ENCODE measurements at places on chromosomes 2 and 18.

DNA sequence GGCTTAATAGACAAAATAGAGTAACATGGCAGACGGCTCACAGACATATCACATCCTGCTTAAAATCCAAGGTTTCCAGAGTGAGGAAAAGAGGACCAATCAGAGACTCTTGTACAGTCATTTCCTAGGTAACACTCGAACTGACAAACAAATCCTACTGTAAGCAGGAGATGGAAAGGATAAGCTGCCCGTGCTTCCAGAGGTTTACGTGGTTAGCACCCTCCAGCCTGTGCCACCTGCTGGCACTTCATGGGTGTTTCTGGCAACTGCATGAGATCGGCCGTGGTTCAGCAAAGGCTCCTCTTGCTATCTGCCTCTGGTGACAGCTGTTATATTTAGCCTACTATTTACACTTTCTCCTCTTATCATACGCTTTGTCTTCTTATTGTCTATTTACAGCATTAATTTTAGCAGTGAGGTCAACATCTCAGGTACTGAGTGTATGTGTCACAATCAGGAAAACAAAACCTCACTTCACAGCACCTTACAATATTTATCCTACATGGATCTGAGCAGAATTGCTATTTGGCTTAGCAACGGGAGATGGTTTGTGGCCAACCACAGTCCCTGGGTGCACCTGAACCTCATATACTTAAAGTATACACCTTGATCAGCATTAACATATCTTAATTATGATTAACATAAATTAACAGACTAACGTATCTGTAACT is 226.9 kb downstream of the TMEM163 start:
- DNase-seq: no peak

- no peak for DNase-seq
Observed at GRCh38 chr2:84846041-84846663, 34.7 kb downstream of the TRABD2A start.

DNA sequence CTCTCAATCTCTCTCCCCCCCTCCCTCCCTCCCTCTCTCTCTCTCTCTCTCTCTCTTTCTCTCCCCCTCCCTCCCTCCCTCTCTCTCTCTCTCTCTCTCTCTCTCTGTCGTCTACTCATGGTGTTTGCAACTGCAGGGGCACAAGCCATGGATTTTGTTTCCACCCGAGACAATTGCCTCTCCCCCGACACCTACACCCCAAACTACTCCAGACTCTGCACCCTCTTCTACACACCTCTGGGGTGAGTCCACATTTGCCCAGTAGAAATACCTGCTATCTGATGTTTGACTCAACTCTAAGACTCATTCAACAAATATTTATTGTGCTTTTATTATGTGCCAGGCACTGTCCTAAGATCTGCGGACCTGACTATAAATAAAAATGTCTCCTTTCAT is 93.7 kb downstream of the TMEM17 start:
- DNase-seq: no peak

- no peak for DNase-seq
Observed at GRCh38 chr18:46859855-46860254, 57.5 kb downstream of the PIAS2 start.

- DNase-seq: no peak
Observed at GRCh38 chr2:213834746-213835145, 550.5 kb downstream of the SPAG16 start.

DNA sequence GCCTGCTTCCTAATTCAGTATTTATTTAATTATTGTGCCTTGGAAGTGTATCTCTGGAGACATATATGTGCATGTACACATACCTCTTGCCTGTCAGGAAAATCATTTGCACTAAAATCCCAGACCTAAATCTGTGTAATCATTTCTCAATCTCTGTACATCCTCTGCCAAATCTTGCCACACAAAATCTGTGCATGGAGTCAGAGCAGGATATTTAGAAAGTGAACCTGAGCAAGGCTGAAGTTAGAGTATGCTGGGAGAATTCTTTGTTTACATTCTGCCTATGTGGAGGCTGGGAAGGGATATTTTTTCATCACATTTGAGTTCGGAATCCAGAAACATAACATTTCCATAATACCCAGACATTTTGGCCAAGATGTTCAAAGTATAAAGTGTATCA is 9.3 kb downstream of the XRCC5 start:
- no peak for DNase-seq

DNA sequence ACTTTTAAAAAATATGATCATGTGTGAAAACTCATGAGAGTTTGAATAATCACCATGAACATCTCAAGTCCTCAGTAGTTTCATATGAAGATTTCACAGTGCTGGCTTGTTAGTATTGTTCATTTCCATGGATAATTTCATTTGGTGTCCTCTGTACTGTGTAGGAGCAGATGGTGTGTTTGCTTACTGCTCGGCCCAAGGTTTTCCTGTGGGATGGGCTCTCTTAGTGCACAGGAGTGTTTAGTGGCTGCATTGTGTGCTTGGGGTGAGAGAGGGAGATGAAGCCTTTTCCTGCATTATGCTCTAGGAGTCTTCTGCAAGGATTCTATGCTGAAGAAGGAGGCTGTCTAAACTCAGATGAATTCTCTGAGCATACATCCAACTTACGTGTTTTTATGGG is 270.6 kb downstream of the SOCS6 start:
- DNase-seq: no peak

- no peak for DNase-seq
Observed at GRCh38 chr18:805008-805754, 6.9 kb downstream of the YES1 start.

- no peak for DNase-seq
Observed at GRCh38 chr2:106642679-106643078, 155.5 kb downstream of the CD8B2 start.

- no peak for DNase-seq
Observed at GRCh38 chr2:138997856-138998517, 217.8 kb upstream of the NXPH2 start.

DNA sequence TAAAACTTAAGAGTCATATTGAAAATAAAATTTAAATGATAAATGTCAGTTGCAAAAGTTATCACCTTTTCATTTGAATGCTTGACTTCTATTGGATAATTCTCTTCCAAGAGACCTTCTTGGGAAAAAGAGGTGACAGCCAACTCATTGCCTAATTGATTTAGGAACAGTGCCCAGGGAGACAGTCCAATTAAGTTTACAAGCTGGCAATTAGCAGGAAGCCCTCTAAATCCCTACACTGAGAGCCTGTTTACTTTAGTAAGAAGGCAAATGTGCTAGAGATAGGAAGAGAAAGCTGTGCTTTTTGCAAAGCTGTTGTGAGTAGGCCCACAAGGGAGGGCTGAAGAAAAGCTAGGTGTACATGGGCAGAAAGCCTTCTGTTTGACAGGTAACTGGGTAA is 189.1 kb downstream of the WDPCP start:
- no peak for DNase-seq

GRCh38 chr2:9897331-9897737 is 54.1 kb downstream of the TAF1B start:
- DNase-seq: no peak

DNA sequence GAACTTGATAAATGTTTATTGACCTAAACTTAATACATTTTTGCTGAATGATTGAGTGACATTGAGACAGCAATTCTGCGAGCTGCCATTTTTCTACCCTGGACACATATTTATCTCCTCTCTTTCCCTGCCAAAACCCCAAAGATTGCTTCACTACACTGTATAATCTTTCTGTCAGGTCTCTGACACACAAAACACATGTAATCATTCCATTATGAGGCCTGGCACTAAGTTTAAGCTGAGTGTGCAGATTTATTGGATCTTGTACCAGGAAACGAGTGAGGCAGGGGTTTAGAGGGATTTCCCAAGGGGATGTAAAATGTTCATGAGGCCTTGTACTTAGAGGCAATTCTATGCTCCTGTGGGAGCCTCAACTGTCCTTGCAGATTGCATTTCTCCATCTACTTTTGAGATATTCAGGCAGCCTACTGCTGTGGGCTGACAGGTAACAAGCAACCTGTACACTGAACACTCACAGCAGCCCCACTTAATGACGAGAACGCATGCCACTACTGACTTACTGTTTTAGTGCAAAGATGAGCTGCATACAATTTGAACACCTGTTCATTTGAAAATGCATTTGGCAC is 13.7 kb upstream of the OSR1 start:
- no peak for DNase-seq

DNA sequence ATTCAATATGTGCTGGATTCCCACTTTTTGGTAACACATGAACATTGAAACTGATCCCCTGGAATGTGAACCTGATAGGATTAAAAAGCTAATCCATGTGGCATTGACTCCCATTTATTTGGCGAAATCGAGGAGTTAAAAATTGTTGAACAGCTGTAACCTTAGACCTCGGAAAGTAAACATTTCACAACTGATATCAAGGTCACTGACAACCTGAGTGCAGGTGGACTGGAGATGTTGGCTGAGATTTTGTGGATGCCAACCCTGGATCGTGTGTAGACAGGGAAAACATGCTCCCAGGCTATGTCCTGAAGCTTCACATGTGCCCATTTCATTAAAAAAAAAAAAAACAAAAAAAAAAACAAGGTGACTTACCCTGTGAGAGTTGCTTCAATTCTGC is 204.8 kb downstream of the SETBP1 start:
- no peak for DNase-seq

DNA sequence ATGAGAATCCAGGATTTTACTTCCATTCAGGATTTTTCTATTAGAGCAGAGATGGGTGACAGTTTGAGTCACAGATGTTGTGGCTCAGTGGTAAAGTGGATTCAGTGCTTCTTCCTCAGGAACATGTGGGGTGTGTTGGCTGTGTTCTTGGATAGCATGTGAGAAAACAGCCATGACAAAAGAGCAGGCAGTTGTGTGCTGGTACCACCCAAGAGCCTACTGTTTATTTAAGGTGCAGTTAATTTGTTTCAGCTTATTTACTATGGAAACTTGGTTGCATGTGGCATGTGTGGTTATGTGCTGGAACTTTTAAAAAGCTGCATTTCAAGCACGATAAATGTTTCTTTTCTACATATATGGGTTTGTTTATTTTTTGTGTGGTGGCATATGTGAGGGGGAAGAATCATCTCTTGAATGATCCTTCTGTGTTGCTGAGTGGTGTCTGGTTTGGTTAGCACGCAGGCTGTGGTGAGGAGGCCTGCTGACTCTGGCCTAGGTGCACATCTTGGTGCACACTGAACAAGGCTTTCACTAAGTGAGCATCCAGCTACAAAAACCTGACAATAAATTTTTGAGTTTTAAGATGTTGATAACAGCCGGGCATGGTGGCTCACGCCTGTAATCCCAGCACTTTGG is 67.3 kb downstream of the SPTBN1 start:
- DNase-seq: no peak

DNA sequence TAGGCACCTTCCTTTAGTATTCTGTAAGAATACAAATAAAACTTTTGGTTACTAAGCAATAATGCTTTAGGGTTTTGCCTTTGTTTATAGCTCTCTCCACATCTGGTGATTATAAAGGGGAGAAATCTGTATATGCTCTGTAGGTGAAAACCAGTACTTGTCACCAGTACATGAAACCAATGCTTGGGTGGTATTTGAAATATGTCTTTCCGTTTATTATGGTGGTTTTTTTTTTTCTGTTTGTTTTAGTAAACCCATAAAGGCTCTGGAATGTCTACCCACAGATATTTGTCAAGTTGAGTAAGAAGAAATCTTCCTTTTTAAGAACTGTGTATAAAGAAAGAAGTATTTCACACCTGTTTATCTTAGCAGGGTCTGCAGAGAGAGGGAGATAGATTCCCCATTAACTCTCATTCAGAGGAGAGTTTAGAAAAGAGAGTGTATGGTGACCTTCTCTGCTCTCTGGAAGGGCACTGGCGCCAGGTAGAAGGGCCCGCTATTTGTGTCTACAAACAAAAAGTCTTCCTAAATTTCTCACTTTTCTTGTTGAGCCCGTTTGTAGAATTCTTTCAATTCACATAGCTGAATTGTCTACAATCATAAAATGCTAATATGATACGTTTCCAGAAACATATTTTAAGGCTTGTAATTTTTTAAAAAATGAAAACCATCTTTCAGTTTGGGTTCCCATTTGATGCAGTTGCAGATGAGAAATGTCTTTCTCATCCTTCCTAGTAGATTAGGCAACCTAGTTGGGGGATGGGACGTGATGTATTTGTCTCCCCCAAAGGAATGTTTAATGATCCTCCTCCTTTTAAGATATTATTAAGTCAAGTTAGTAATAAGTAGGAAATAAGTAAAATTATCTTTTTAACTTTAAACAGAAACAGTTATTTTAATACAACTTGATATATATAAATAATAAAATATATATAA is 33.9 kb downstream of the MAP3K20 start:
- DNase-seq: no peak

DNA sequence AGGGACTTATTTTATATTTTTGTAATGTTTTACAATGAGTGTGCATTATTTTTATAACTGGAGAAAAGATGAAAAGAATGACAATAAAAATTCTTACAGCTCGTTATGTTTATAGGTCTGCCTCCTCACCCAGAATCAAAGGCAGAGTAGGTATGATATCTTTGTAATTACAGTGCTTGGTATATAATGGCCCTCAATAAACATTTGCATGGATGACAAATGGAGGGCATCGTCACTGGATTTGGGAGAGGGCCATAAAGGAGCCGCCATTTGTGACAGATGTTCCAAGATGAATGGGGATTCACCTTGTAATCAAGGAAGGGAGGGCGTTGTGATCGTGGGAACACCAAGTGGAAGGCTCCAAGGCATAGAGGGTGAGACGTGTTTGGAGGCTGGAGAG is 22.6 kb upstream of the GIGYF2 start:
- DNase-seq: no peak

GRCh38 chr2:31188131-31188530 is 29.2 kb downstream of the CAPN14 start:
- no peak for DNase-seq

- no peak for DNase-seq
Observed at GRCh38 chr2:5734859-5735520, 42.8 kb downstream of the SOX11 start.

GRCh38 chr18:44098551-44099098 is 582.1 kb upstream of the SETBP1 start:
- DNase-seq: no peak

DNA sequence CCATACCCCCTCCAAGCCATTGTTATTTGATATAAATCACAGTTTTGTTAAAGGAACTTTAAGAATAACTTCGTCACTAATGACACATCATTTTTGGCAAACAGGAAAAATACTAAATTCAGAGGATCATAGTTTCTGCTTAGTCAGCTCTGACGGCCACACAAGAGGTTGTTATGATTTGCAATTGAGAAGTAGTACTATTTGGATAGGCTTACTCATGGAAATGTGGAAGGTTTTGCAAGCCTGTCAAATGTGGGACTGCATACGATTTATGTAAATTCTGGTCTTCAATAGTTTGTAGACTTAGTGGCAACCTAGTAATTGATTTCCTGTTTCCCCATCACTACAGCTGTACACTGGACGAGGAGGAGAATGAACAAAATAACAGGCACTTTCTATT is 108.1 kb downstream of the ARHGEF33 start:
- DNase-seq: no peak

DNA sequence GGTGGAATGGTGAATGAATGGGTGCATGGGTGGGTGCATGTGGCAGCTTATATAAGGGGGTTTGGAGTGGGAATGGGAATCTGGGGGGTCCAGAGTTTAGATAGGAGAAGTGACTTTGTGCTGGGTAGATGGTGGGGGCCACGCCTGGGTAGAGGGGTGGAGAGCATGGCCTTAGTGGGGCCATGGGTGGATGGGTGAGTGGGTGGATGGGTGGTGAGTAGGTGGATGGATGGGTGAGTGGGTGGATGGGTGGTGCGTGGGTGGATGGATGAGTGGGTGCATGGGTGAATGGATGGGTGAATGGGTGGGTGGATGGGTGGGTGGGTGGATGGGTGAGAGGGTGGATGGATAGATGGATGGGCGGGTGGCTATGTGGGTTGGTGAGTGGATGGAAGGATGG is 53.9 kb downstream of the MYO7B start:
- no peak for DNase-seq

All from bone marrow (tissue), 2 donors.